ENCODE measurements at places on chromosomes 2 and 18. TPM values are rescaled to one million over a fixed set of nuclear protein-coding genes. Genes with fewer than 3 reads are reported as not detected.
A peak's percentile ranks its signal among the peaks of the same experiment; 100 is the strongest.

- DNase-seq, result peak; percentile 22
These were observed 78.1 kb downstream of the CIB4 start for GRCh38 chr2:26562811-26563645.

GRCh38 chr2:150051004-150051403, 436.5 kb downstream of the RND3 start:
- DNase-seq, result no peak

DNA sequence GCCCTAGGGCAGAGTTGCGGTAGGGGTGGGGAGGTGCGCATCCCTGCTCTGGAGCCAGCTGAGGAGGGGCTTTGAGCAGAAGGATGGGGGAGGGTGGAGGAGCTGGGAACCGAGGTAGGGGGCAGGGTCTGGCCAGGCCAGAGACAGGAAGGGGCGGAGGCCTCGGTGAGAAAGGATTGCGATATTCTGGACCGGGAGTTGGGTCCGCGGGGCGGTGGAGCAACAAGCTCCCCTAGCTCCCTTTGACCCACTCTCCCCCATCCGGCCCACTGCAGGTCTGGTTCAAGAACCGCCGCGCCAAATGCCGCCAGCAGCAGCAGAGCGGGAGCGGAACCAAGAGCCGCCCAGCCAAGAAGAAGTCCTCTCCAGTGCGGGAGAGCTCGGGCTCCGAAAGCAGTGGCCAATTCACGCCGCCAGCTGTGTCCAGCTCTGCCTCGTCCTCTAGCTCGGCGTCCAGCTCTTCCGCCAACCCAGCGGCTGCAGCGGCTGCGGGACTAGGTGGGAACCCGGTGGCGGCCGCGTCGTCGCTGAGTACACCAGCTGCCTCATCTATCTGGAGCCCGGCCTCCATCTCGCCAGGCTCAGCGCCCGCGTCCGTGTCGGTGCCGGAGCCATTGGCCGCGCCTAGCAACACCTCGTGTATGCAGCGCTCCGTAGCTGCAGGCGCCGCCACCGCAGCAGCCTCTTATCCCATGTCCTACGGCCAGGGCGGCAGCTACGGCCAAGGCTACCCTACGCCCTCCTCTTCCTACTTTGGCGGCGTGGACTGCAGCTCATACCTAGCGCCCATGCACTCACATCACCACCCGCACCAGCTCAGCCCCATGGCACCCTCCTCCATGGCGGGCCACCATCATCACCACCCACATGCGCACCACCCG, 4.8 kb downstream of the OTX1 start:
- DNase-seq, result no peak

Gene SLC39A10
- total RNA-seq, result 24.9 TPM

Gene TUBA3E
- not detected for total RNA-seq

- DNase-seq, result no peak
These were observed 1019.5 kb upstream of the LRRTM1 start for GRCh38 chr2:81324046-81324445.

DNA sequence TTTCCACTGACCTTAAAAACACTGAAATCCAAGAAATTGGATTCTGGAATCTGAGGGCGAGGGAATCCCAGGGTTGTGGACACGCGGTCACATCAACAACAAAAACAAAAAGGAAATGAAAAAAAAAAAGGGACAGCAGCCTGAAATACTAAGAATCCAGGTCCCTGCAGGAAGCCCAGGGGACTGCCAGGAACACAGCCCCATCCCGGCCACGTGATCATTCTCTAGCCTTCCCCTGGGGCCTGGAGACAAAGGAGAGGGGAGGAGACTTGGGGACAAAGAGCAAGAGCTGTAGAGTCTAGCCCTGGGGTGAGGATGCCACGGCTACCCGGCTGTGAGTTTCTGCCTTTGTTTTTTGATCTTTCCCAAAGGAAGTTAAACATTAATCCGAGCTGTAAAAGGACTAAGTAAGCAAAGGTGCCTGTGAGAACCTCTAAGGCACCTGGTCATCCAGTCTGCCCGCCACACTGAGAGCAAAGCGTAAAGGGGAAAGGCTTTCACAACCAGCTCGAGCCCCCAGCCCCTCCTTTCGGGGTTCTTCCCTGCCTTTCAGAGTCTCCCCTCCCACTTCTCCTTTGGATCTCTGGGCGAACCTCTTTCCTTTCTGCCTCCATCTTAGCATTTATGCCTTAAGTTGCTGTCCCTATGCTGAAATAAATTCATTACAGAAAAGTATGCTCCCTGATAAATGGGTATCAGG, 57.9 kb upstream of the MSH2 start:
- peak; percentile 17 for DNase-seq

DNA sequence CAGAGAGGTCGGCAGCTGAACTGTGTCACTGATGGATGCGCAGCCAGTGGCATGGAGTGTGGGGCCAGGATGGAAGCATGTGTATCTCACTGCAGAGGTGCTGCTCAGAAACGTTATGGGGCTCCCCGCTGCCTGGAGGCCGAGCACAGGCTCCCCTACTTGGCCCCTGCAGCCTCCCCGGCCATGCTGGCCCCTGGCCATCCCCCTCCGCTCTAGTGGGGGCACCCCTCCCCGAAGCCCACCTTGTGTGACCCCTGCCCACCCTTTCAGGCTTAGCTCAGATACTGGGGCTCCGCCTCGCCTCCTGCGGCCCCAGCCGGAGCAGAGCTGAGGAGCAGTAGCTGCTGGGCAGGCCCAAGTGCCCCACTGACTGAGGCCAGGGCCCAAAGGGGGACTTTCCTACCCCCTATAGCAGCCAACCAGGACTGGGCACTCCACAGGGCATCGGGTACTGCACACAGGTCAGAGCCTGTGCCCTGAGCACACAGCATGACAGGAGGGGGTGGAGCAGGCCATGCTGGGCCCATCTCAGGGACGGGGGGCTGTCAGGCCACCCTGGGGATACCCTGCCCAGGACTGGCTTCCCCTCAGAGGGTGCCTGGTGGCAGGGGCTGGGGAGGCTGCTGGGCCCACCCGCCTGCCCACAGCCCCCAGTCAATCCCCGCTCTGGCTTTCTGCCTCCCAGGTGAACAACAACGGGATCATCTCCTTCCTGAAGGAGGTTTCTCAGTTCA, 31.3 kb downstream of the SNED1 start:
- no peak for DNase-seq

DNA sequence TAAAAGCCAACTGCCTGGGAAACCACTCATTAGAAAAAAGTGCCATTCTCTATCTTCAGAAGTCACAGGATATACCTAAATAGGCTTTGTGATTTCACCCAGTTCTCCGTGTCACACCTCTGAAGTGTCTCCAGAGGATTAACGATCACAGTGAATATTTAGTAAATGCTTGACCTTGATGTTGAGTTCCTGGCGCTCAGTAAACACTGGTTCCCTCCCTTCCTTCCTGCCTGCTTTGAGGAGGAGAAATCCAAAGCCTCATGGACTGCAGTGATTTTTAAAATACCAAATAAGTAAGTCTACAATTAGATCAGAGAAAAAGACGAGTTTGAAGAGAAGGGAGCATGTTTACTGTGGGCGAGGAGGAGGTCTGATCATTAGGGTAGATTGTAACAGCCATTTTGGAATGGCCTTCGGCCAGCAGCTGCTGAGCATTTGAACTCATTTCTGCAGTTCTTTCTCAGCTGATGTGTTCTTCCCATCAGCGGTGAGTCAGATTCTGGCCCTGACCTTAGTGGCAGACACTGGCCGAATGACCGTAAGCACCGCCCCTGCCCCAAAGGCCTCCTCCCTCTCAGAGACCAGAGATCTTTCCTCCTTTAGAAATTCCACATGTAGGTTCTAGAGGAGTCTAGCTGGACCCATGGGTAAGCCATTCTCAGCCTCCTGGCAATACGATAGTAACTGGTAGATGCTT, 62.1 kb upstream of the SLC16A14 start:
- peak; percentile 25 for DNase-seq

- DNase-seq, result no peak
These were observed 115.9 kb downstream of the RPIA start for GRCh38 chr2:88807237-88807962.

DNA sequence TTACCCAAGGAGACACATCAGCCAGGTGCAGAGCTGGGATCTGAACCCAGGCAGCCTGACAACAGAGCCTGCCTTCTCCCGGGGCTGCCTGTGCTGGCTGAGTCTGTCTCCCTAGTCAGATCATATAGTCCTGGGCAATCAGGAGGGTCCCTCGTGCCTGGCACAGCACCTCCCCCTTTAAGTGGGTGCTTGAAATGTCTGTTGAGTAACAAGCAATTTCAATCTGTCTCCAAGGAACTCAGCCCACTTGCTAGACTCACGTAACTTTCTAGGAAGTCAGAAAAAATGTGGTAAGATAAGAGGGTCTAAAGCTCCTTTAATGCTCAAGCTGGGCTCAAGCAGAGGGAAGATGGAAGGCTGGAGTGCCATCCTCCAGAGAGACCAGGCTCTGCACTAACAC, 51.9 kb downstream of the REEP1 start:
- no peak for DNase-seq

DNA sequence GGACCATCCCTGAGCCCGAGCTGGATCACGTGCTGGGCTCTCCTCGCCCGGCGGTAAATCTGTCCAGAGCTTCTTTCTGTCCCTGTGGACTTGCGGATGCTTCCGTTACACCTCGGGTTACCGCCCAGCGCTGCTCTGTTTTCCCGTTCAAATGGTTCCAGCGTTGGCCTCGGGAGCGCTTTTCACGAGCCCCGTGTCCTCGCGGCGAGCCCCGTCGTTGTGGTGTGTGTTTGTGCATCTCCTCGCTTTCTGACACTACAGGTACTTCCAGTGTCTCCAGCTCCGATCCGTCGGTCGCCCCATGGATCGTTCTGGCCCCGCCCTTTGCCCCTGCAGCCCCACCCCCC, 77.4 kb downstream of the RTP5 start:
- DNase-seq, result no peak
